ENCODE measurements at places on chromosomes 11 and 22.

DNA sequence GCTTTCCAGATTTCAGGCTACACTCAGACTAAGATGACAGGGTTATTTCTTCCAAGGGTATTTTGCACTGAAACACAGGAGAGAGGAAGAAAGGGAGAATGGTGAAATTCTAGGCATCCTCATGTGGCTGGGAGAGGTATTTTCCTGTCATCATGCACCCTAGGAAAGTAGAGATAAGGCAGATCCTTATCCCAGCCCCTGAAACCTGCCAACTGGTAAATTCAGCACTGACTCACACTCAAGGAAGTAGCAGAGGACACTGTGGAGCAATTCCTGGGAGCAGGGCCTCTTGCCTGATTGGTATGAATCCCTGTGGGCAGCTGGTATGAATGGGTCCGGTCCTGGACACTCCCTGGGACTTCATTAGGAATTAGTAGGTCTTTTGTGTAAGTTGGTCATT, 37.6 kb upstream of the SLC5A1 start:
- no peaks in the 10 kb centered on the region for H3K36me3 ChIP-seq
- H3K27ac ChIP-seq = no peak overlapping the region
- no peak for DNase-seq

DNA sequence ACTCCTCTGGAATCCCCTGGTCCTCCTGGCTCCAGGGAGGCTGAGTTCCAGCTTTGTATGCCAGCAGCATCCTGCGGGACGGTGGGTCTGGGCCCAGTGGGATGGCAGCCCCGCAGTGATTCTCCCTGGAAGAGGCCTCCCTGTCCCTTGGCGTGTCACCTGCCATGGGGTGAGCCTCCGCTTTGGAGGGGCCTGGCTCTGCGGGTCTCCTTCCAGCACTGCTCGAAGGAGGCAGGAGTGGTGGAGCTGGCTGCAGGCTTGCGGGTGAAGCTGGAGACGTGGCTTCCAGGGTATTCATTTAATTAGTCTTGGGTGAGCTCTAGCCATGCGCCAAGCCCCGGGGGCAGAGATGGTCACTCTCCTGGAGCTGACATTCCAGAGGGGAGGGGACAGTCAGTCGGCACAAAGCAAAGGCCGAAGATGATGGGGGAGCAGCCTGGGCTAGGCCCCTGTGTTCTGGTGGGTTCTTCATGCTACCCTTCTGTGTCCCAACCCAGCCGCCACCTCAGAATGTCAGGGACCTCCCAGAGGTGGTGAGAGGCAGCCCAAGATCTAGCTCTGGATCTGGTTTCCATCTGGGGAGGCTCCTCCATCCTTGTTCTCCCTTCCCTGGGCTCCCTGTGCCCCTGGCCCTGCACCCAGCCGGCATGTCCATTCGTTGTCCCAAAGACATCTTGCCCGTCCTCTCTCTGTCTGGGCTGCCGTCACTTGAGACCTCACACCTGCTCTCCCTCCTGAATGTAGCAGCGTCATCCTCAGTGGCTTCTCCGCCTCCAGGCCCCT, 1332.5 kb downstream of the BRD1 start:
- H3K27ac ChIP-seq = no peak overlapping the region
- H3K36me3 ChIP-seq = no peaks in the 10 kb centered on the region
- DNase-seq = no peak
- peaks cover 38% of the 10 kb centered on the region for H3K27me3 ChIP-seq
- H3K4me1 ChIP-seq = no peaks in the 10 kb centered on the region

DNA sequence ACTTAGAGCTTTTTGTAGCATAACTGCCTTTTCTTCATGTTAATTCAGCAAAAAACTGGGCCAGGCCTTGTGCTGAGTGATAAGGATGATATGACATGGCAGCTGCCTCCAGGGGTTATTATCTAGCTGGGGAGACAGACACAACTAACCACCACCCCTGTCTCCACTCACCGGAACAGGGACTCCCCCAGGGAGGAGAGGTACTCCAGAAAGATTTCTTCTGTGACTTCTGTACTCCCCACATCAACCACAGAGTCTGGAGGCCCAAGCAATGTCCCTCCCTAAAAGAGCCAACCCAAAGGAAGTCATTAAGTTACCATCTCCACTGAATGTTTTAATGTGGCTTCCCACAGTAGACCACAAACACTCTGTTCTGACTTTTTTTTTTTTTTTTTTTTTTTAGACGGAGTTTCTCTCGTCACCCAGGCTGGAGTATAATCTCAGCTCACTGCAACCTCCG, 14.3 kb upstream of the PMM1 start:
- peak overlapping the region; percentile 67 for H3K27ac ChIP-seq
- H3K27me3 ChIP-seq = no peaks in the 10 kb centered on the region
- DNase-seq = peak; percentile 76
- H3K4me3 ChIP-seq = peak overlapping the region; percentile 27
- peaks cover 29% of the 10 kb centered on the region for H3K4me1 ChIP-seq

GRCh38 chr11:75240311-75241035, at the start of gene TPBGL:
Gene TPBGL, plus strand, starts transcription at chr11:75240774. Its CDS starts 276 bp downstream, at chr11:75241050.
- peak within 1 kb of the TSS; percentile 73 for H3K4me3 ChIP-seq
- peaks cover 55% of the 10 kb centered on the region for H3K27me3 ChIP-seq
- no peaks in the 10 kb centered on the region for H3K36me3 ChIP-seq
- no peak within 1 kb of the TSS for H3K27ac ChIP-seq
- peaks cover 8% of the 10 kb centered on the region for H3K4me1 ChIP-seq

- DNase-seq = peak; percentile 36
- peaks cover 21% of the 10 kb centered on the region for H3K36me3 ChIP-seq
- H3K27me3 ChIP-seq = no peaks in the 10 kb centered on the region
- peaks cover 30% of the 10 kb centered on the region for H3K4me1 ChIP-seq
- peak overlapping the region; percentile 90 for H3K27ac ChIP-seq
Observed at GRCh38 chr22:19448076-19448607, 631 bp upstream of the C22orf39 start.
